ENCODE measurements at places on chromosomes 7 and 10. TPM values are rescaled to one million over a fixed set of nuclear protein-coding genes. Genes with fewer than 3 reads are reported as not detected.

The PLXDC2 gene
- total RNA-seq, result 79.3 TPM

The RASSF4 gene
- total RNA-seq, result 37.9 TPM

The SLC18A3 gene
- total RNA-seq, result not detected

The ZNF804B gene
- total RNA-seq, result not detected

The CYP3A4 gene
- total RNA-seq, result not detected

The OLAH gene
- total RNA-seq, result 1.3 TPM

The ELFN1 gene
- total RNA-seq, result 1.8 TPM

The OR2A14 gene
- total RNA-seq, result not detected

The ARMC3 gene
- total RNA-seq, result not detected

The NPC1L1 gene
- total RNA-seq, result 0.14 TPM

The RET gene
- 1.3 TPM for total RNA-seq

The HOXA10 gene
- total RNA-seq, result 9.2 TPM

The PTPRE gene
- 37.9 TPM for total RNA-seq

The NUTM2E gene
- 0.46 TPM for total RNA-seq

The LARP4B gene
- total RNA-seq, result 49.6 TPM

Measured in posterior vena cava (tissue), 2 donors.